Activated T-helper 1 cell treated with anti-CD3 and anti-CD28 coated beads, Interleukin-12 subunit alpha, Interleukin-12 subunit beta, Interleukin-2, Interleukin-4 antibody, amounts not matched to agents 30 ng/mL and 10 ng/mL and 1 ng/mL, durations not matched to agents 14 hours and 24 hours and 36 hours (primary cell): ENCODE measurements at places on chromosomes 13 and 19. TPM values are rescaled to one million over a fixed set of nuclear protein-coding genes. Genes with fewer than 3 reads are reported as not detected.

- H3K4me3 ChIP-seq = no peak overlapping the region
- peaks cover 15% of the 10 kb centered on the region for H3K27me3 ChIP-seq
- no peak overlapping the region for H3K27ac ChIP-seq
- H3K4me1 ChIP-seq = no peaks in the 10 kb centered on the region
- DNase-seq = no peak
Observed at GRCh38 chr19:40560092-40560507, 16.6 kb upstream of the SHKBP1 start.

- H3K4me1 ChIP-seq = peaks cover 10% of the 10 kb centered on the region
- DNase-seq = no peak
- H3K27ac ChIP-seq = no peak overlapping the region
- H3K4me3 ChIP-seq = no peak overlapping the region
- H3K36me3 ChIP-seq = peaks cover 13% of the 10 kb centered on the region
Observed at GRCh38 chr19:539429-540030, 4.3 kb upstream of the GZMM start.

GRCh38 chr19:591099-591958 is 1.6 kb downstream of the HCN2 start:
- DNase-seq = no peak
- H3K4me3 ChIP-seq = peak overlapping the region; percentile 37
- no peak overlapping the region for H3K27ac ChIP-seq

GRCh38 chr13:52156724-52157261 is 2.6 kb downstream of the NEK3 start:
- no peak overlapping the region for H3K27ac ChIP-seq
- no peak for DNase-seq
- peaks cover 2% of the 10 kb centered on the region for H3K36me3 ChIP-seq
- peak overlapping the region; percentile 6 for H3K4me3 ChIP-seq

DNA sequence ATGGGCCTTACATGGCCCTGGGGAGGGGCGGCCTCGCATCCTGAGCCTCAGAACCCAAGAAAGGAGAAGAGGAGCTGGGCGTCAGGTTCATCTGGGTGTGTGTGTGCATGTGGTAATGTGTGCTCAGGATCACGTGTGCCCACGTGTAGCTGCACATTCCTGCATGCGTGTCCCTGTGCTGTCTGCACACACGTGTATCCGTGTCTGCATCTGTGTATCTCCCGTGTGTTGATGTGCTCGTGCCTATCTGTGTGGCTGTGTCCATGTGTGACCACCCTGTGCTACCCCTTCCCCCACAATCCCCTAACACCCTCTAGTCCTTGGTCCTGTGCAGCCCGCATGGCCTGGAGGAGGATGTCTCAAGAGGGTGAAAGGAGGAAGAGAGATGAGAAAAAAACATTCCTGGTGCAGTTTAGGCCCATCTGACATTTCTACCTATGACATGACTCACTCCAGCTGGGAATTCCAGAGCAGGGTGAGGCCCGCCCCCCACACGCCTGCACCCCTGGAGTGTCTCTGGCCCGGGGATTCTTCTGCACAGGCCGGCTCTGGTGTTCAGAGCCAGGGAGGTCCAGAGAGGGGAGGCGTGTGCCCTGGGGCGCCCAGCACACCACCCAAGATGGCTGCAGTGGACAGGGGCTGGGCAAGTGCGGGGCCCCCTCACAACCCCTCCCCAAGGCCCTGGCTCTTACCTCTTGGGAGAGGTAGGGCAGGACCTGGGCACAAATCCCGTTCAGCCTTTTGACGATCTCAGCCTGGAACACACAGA is 7.1 kb downstream of the TLE5 start:
- no peak overlapping the region for H3K4me3 ChIP-seq
- peaks cover 18% of the 10 kb centered on the region for H3K4me1 ChIP-seq
- no peak overlapping the region for H3K27ac ChIP-seq

- no peak overlapping the region for H3K4me3 ChIP-seq
- no peaks in the 10 kb centered on the region for H3K4me1 ChIP-seq
- peak overlapping the region; percentile 29 for H3K27ac ChIP-seq
- DNase-seq = no peak
Observed at GRCh38 chr19:49837425-49837824, 13.5 kb upstream of the PTOV1 start.

- H3K27ac ChIP-seq = no peak overlapping the region
- DNase-seq = no peak
- peaks cover 1% of the 10 kb centered on the region for H3K27me3 ChIP-seq
- no peaks in the 10 kb centered on the region for H3K4me1 ChIP-seq
- no peak overlapping the region for H3K4me3 ChIP-seq
Observed at GRCh38 chr19:34589730-34590129, 87.2 kb downstream of the SCGB2B2 start.

- peak overlapping the region; percentile 95 for H3K4me3 ChIP-seq
- H3K27ac ChIP-seq = peak overlapping the region; percentile 92
- no peaks in the 10 kb centered on the region for H3K27me3 ChIP-seq
- peak; percentile 61 for DNase-seq
Observed at GRCh38 chr19:46784262-46785053, 3.9 kb downstream of the SLC1A5 start.

DNA sequence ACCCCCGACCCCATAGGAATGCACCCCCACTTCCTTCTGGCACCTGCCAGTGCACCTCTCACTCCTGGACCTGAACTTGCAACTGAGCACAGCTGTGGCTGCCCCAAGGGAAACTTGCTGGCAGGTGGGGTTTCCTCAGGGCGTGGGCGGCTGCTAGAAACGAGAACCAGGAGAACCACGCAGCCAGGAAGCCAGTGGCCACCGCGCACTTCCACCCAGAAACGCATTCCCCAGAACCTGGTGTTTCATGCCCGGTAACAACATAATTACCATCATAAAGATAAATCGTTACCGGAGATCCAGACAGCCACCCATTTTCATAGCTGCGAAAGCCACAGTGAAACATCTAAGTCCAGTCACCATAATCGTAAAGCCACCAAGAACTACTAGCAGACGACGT is 75.2 kb upstream of the C13orf46 start:
- peaks cover 40% of the 10 kb centered on the region for H3K36me3 ChIP-seq
- H3K4me3 ChIP-seq = peak overlapping the region; percentile 58
- H3K4me1 ChIP-seq = peaks cover 50% of the 10 kb centered on the region

- no peak overlapping the region for H3K27ac ChIP-seq
- DNase-seq = no peak
- no peaks in the 10 kb centered on the region for H3K36me3 ChIP-seq
Observed at GRCh38 chr19:372306-372890, 27.8 kb upstream of the MIER2 start.

- no peak for DNase-seq
- peaks cover 2% of the 10 kb centered on the region for H3K36me3 ChIP-seq
- H3K4me1 ChIP-seq = no peaks in the 10 kb centered on the region
- no peaks in the 10 kb centered on the region for H3K27me3 ChIP-seq
- no peak overlapping the region for H3K4me3 ChIP-seq
Observed at GRCh38 chr13:95292622-95293021, 8.6 kb downstream of the ABCC4 start.

GRCh38 chr13:25753976-25754375 is 297.8 kb downstream of the SHISA2 start:
- H3K4me3 ChIP-seq = peak overlapping the region; percentile 48
- peak overlapping the region; percentile 76 for H3K27ac ChIP-seq
- H3K27me3 ChIP-seq = no peaks in the 10 kb centered on the region
- DNase-seq = no peak
- H3K4me1 ChIP-seq = peaks cover 52% of the 10 kb centered on the region

DNA sequence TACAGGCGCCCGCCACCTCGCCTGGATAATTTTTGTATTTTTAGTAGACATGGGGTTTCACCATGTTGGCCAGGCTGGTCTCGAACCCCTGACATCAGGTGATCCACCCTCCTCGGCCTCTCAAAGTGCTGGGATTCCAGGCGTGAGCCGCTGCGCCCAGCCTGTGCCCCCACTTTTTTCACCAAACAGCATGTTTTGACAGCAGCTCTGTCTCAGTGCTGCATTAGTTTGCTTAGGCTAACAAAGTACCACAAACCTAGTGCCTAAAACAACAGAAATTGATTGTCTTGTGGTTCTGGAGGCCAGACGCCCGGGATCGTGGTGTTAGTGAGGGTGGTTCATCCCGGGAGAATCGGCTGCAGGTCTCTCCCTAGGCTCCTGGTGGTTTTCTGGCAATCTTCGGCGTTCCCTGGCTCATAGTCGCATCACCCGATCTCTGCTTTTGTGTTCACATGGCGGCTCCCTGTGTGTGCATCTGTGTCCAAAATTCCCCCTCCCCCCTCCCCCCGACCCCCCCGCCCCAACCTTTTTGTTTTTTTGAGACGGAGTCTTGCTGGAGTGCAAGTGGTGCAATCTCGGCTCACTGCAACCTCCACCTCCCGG is 30.0 kb downstream of the MYH14 start:
- H3K27ac ChIP-seq = no peak overlapping the region
- no peak overlapping the region for H3K4me3 ChIP-seq
- no peaks in the 10 kb centered on the region for H3K4me1 ChIP-seq

NXNL1 gene
- total RNA-seq = not detected in 2 replicates
